Activated CD8-positive, alpha-beta memory T cell treated with anti-CD3 and anti-CD28 coated beads for 4 hours (primary cell): ENCODE measurements at places on chromosomes 13 and 19.

DNA sequence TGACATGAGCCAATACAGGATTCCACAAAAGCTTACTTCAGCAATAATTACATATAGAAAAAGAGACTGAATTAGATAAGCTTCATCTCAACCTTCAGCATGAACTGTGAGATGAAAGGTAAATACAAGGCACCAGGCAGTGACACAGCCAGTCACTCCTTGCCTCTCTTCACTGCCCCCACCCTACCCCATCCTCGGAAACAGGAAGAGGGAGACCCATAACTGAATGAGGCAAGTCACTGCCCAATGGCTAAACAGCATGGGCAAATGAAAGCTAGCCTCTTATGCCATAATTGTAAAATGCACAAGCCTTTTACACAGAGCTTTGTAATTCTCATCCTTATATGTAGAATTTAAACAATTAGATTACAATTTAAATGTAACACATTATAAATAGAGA, 1.7 kb downstream of the ZNF160 start:
- no peak for DNase-seq

- DNase-seq, result no peak
These were observed 4.0 kb downstream of the IZUMO2 start for GRCh38 chr19:50159078-50159477.

- DNase-seq, result no peak
These were observed 647.6 kb upstream of the SPRY2 start for GRCh38 chr13:80988391-80989151.

DNA sequence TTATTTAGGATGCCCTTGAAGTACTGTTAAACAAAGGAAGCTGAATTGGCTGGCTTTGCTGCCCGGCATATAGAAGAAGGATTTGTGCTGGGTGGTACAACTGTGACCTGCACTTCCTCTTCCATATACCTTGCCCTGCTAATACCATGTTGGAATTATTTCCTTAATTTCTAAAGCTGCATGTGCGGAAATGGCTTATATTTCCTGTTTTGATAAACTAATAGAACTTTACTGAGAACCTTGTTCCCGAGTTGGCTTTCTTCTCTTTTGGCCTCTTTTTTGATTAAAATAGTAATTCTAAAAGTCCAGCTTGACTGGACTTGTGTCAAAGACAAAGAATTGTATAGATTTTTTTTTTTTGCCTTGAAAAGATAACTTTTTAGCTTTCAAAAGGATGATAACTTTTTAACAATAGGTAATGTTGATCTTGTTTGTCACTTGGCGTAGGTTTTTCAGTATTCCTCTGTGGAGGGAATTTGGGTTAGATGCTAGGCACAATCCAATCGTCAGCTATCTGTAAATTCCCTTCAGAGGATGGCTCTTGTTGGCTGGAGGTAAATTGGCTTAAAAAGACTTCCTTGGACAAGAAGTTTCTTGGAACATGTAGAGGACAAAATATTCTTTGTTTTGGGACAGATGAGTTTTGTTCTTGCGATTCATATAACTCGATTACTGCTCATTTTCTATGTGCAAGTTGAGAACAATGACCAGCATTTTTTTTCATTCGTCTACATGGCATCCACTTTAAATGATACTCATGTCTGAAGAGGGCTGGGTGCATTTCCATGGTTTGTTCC, 41.4 kb downstream of the COL4A2 start:
- DNase-seq, result no peak

GRCh38 chr19:38047049-38047438, 140.0 kb downstream of the SIPA1L3 start:
- no peak for DNase-seq

DNA sequence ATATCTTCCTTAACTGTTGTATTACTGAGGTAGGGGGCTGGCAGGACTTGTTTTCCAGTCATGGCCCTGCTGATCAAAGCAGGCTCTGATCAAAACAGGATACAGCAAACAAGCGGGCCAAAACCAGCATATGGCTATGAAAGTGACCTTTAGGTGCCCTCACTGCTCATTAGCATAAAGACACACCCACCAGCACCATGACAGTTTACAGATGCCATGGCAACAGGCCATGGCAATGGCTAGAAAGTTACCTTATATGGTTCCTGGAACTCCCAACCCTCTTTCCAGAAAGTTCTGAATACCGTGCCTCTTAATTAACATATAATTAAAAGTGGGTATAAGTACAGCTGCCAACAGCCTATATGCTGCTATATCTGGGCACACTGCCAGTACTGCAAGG, 551.4 kb upstream of the SGCG start:
- DNase-seq, result no peak

GRCh38 chr19:41116261-41116660, 2.0 kb downstream of the CYP2F1 start:
- DNase-seq, result no peak

GRCh38 chr19:41705393-41706174, 2.8 kb upstream of the CEACAM5 start:
- no peak for DNase-seq

DNA sequence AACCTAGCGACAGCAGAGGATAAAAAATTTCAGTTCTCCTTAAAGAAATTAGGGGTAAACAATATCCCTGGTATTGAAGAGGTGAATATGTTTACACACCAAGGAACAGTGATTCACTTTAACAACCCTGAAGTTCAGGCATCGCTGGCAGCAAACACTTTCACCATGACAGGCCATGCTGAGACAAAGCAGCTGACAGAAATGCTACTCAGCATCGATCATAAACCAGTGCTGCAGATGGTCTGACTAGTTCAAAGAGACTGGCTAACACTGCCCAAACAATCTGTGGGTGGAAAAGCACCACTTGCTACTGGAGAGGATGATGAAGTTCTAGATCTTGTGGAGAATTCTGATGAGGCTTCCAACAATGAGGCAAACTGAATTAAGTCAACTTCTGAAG, 19.9 kb upstream of the ACOD1 start:
- DNase-seq, result no peak

GRCh38 chr13:70616847-70617246, 508.6 kb upstream of the KLHL1 start:
- no peak for DNase-seq

DNA sequence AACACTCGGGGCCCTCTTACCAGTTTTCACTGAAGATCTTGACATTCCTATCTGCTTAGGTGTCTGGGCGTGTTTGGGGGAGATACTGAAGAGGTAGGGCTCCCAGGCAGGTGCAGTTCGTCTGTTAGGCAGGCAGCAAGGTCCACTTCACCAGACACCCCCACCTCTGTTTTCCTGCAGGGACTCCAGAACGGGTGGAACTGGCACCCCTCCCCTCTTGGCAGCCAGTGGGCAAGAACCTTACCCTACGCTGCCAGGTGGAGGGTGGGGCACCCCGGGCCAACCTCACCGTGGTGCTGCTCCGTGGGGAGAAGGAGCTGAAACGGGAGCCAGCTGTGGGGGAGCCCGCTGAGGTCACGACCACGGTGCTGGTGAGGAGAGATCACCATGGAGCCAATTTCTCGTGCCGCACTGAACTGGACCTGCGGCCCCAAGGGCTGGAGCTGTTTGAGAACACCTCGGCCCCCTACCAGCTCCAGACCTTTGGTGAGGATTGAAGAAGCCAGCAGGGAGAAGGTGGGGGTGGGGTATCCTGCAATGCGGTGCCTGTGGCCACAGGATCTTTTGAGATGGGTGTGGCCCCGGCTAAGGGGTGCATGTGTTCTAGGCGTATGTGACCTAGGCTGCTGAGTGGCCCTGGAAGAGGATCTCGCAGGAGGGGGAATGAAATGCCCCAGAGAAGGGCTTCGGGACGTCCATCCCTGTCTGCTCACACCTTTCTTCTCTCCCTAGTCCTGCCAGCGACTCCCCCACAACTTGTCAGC, 3.3 kb upstream of the ICAM4 start:
- no peak for DNase-seq

DNA sequence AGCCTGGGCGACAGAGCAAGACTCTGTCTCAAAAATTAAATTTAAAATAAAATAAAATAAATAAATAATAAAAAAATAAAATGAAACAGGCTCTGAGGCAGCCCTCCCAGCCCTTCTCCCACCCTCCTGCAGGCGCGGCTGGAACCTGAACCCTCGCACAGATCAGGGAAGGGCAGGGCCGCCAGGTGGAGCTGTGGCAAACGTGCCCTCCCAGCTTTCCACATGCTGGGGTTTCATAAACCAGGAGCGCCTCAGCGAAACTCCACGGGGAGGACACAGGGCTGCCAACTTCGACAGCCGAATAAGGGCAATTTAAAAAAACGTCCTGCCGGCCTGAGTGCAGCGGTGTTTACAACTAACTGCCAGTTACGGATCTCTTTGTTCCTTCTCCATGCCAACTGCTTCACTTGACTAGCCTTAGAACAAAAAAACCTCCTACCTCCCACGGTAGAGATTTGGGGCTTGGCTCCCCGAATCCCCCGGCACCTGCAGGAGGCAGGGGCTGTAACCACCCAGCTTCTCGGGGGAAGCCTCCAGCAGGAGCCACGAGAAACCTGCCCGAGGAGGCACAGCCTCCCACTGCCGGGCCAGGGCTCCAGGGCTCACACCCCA, 15.9 kb downstream of the ZNF787 start:
- DNase-seq, result no peak

- DNase-seq, result no peak
These were observed 7.3 kb upstream of the SIGLEC5 start for GRCh38 chr19:51637362-51637978.

GRCh38 chr13:31175847-31176532, 14.3 kb upstream of the HSPH1 start:
- DNase-seq, result no peak

DNA sequence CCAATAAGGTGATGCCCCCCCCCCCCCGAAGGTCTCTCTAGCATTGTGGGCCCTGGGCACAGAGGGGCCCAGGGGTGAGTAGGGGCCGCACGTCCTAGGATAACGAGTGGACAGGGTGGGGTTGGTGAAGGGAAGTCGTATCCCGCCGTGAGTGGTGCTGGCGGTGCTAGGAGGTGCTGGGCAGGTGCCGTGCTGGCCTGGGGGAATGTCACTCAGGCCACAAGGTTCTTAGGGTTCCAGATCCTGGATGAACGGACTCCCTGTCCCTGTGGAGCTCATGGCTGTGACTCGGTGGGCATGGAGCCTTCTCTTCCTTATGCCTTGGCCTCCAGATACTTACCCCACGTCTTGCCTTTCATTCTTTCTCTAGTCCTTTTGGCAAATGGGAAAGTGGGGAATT, 157.4 kb upstream of the SOX1 start:
- no peak for DNase-seq

DNA sequence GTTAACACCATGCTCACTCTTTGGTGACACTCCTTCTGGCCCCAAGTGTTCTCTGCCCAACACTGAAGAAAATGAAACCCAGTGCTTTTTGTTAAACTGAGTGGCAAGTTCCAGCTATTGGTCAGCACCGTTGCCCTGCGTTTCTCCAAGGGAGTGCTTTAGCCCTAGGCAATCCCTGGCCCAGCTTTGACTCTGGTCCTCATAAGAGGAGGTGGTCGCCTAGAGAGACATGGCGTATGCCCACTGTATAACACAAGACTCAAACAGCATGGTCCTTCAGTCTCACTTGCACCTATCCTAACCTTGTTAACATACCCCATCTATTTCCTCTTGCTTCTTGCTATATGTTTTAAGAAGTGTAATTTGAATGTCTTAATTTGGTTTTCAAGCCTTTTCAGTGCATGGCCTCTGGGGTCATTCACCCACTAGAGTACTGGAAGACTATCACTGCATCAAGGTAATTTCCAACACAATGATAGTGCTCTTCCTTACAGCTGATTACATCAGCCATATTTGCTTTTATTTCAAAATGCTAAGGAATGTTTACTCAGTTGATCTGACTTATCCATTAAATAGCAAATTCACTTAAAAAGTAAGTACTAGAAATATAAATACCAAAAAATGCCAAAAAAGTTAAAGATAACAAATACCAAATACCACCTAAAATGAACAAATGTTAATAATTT, 190.5 kb upstream of the SOX21 start:
- DNase-seq, result no peak

- no peak for DNase-seq
These were observed 89.9 kb downstream of the COL4A1 start for GRCh38 chr13:110217085-110217484.

DNA sequence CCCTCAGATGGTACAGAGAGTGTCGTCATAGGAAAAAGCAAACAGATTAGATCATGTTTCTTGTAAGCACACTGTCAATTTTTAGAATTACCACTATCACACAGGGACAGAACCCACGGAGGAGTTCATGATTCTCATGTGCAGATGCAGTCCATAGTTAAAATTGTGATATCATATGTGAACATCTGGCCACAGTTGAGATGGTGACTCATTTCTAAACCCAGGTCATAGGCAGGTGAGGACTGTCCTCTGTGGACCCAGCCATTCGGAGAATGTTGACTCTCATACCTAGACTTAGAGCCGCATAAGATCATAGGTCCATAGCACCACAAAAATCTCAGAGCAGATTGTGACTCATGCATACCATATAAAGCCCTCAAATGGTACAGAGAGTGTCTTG, 17.8 kb upstream of the ZNF730 start:
- no peak for DNase-seq

- DNase-seq, result no peak
These were observed 5.2 kb downstream of the SHISA2 start for GRCh38 chr13:26046639-26047038.

DNA sequence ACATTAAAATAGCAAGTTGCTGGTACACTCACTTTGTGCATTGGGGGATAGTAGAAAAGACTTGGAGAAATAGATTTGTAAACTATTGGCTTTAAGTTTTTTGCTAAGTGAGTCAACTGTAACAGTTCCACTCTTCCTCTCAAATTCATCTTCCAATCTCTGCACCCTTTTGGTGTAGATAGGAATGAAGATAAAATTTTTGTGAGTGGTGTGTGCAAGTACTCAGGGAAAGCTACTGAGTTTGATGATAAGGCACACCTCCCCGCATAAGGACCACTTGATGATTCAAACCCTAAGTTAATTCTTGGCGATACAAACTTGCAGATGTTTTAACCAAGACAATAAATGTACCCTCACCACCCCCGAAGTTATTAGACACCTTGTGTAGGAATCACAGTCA, 168.3 kb upstream of the SLITRK1 start:
- no peak for DNase-seq

DNA sequence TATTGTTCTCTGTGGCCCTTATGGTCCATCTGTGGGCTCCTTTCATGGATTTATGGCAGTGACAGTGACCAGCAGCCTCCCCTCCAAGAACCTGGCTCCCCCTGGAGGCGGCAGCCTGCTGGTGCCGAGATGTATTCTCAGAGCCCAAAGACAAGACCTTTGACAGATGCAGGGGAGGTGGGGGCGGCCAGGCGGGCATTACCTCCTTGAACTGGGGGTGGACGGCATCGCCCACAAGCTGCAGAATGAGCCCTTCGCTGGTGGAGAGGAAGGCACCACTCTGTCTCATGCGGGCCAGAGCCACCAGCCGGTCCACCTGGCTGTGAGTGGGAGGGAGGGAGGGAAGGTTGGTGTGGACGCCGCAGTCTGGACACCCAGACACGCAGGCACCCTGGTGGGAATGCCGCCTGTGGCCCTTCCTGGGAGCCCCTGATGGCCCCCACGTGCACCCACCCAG, 6.6 kb downstream of the ISOC2 start:
- DNase-seq, result no peak
